Stimulated activated effector memory CD8-positive, alpha-beta T cell treated with anti-CD3 and anti-CD28 coated beads, Interleukin-12 subunit alpha, Interleukin-12 subunit beta, amount 100 ng/mL, for 72 hours (primary cell): ENCODE measurements at places on chromosomes 16 and 17.

DNA sequence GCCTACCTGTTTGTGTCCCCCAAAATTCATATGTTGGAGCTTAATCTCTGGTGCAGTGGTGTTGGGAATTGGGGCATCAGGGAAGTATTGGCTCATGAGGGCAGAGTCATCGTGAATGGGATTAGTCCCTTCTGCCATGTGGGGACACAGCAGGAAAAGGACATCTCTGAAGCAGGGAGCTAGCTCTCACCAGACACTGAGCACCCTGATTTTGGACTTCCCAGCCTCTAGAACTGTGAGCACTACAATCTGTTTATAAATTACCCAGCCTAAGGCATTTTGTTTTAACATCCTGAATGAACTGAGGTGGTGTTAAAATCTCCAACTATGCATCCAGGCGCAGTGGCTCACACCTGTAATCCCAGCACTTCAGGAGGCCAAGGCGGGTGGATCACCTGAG, 206.0 kb downstream of the SEC14L1 start:
- no peak for DNase-seq

DNA sequence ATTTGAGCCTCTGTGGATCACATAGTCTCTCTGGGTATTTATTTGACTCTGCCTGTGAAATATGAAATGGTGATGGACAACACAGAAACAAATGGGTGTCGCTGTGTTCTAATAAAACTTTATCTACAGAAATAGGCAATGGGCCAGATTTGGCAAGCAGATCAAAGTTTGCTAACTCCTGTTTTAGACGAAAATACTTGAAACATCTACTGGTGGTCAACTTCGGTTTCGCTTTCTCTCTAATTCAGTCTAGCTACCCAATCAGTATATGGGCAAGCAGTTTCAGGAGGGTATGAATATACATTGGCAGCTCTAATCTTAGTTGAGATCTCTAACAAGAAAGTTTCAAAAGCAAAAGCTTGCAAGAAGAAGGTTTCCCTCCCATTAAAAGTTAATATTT, 60.1 kb upstream of the DYNLRB2 start:
- no peak for DNase-seq

- DNase-seq, result no peak
Observed at GRCh38 chr16:82226327-82226726, 56.3 kb upstream of the MPHOSPH6 start.

DNA sequence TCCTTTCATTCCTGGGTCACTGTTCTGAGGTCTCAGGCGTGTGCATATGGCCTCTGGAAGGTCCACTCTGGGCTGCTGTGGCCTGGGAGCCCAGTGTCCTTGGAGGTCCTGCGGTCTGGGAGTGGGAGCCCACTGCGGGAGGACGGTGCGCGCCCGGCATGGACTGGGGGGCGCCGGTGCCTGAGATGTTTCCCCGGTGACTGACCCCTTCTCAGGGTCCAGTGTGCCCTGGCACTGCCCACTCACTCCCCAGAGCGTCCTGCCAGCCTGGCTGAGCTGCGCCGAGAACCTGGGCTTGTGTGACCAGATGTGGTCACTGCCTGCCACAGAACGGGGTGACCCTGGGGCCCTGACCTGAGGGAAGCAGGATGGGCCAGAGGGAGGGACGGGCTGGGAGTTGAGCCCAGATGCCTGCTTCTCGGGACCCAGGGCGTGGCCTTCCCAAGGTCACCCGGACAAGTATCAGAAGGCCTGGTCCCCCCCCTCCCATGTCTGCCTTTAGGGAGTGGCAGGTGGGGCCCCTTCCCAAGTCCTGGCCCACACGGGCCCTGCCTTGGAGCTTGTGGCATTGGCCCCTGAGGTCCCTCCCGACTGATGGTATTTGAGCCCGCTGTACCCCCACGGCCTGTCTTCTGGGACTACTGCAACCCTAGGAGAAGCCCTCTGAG, 1.1 kb upstream of the RHBDL1 start:
- no peak for DNase-seq

DNA sequence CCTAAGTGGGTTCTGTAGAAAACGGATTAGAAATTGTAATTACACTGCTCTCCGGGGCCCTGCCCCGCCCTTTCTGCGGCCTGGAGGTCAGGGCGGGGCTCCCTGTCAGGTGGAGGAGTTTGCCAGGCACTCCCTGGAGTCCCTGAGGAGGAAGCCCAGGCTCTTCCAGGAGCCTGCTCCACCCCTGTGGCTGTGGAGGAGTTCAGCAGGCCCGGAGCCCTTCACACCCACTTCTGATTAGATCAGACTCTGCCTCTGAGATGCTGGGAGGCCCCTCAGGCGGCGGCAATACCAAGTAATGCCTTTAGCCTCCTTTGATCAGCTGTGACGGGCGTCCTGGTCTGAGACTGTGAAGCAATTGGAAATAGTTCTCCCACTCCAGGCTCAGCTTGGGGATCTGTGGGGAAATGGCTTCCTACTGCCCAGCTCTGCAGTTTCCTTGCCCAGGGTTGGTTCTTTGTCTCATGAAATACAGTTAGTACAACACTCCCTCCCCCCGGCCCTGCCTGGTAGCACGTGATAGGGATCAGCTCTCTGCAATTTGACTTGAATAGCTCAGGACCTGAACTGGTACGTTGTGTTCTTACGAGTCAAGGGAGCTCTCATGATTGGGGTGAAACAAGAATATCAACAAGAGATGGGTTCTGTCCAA, 22.3 kb downstream of the BAIAP2 start:
- DNase-seq, result no peak

GRCh38 chr17:77734371-77735080, 224.0 kb upstream of the TNRC6C start:
- DNase-seq, result no peak

DNA sequence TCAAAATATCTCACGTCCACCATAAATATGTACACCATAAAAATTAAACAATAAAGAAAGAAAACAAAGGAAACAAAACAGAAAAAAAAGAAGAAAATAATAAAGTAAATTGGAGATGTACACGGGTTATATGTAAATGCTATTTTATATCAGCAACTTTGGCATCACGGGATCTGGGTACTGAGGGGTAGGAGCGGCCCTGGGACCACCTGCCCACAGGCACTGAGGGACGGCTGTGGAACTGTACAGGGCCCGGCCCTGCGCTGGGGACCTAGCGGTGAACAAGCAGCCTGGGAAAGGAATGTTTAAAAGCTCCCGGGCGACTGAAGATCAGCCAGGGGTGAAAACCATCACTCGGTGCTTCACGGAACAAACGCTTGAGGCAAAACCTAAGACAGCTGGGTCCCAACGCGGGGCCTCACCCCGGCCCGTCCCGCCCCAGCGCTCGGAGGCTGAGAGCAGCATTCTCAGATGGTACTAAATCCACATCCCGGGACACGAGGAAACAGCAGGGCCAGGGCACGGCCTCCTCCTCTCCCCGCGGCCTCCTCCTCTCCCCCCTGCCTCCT, 31.2 kb downstream of the NXN start:
- no peak for DNase-seq

DNA sequence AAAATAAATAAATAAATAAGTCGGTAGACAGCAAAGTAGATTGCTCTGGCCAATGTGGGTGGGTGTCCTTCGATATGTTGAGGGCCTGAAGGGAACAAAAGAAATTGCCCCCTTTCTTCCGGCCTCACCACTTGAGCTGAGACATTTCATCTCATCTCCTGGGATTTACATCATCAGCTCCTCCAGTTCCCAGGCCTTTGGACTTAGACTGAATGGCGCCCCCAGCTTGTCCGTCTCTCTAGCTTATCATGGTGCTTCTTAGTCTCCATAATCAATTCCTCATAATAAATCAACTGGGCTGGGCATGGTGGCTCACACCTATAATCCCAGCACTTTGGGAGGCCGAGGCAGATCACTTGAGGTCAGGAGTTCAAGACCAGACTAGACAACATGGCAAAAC, 13.8 kb upstream of the HAP1 start:
- DNase-seq, result no peak

DNA sequence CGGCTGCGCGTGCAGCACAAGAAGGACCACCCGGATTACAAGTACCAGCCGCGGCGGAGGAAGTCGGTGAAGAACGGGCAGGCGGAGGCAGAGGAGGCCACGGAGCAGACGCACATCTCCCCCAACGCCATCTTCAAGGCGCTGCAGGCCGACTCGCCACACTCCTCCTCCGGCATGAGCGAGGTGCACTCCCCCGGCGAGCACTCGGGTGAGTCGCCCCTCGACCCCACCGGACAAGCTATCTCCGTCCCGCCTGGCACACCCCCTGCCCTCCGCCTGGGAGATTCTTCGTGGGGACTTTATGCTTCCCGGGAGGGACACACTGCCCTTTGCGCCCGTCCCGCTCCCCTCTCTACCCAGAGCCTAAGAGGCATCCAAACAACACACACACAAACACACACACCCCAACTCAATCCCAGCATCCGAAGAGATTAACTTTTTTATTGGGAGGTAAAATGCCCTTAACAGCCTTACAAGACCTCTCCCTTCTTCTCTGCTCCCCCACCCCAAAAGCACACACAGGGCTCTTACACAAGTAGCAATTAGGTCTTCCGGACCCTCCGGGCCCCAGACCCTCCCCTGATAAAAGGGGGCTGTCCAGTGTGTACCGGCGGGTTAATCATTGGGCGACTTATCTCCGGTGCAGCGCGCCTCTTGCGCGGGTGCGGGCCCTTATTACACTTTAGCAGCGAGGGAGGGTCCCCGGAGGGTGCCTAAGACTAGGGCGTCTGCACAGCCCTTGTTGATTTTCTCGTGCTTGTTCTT, 2.1 kb downstream of the SOX9 start:
- no peak for DNase-seq

GRCh38 chr17:16013943-16014407, 14.4 kb downstream of the TTC19 start:
- DNase-seq, result no peak

GRCh38 chr17:50111673-50112655, 16.8 kb downstream of the PDK2 start:
- DNase-seq, result no peak

GRCh38 chr16:23379707-23380106, 73.3 kb downstream of the COG7 start:
- DNase-seq, result no peak

DNA sequence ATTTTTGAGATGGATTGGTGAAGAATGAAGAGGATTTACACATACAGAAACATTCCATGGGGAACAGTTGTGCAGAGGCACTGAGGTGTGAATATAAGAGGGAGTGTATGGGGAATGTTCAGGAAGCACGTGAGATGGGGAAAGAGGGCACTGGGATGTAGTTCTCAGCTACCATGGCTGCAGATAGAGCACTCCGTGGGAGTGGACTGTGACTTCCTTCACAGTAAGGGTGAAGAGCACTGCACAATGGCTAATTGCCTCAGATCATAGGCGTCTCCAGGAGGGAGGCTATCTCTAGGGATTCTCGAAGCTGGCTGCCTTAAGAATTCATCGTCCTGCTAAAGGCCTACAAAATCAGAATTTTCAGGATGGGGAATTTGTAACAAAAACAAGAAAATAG, 7.0 kb downstream of the YPEL2 start:
- no peak for DNase-seq

GRCh38 chr17:213286-214105, 32.0 kb upstream of the DOC2B start:
- DNase-seq, result no peak

GRCh38 chr17:80585890-80586845, 41.5 kb downstream of the RPTOR start:
- no peak for DNase-seq

DNA sequence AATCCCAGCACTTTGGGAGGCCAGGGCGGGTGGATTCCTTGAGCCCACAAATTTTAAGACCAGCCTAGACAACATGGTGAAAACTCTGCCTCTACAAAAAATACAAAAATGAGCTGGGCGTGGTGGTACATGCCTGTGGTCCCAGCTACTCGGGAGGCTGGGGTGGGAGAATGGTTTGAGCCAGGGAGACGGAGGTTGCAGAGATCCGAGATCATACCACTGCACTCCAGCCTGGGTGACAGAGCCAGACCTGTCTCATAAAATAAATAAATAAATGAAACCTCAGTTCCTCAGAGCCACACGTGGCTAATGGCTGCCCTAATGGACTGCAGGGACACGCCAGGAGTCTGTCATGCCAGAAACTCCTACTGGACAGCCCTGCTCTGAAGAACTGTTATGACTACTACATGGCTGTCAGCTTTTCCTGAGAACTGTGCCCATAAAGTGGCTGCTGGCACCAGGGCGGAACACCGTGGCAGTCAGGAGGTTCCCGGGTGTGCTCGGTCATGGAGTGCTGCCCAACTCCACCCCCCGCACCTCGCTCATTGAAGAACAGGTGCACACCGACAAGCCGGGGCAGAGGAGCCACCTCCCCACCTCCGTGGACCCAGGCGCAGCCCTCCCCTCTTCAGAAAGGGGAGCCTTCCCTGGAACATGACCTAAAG, 4.3 kb downstream of the TMEM11 start:
- no peak for DNase-seq

- no peak for DNase-seq
Observed at GRCh38 chr16:72211110-72211509, 39.2 kb upstream of the PMFBP1 start.

- DNase-seq, result no peak
Observed at GRCh38 chr17:63996430-63997182, 1.5 kb upstream of the PRR29 start.

DNA sequence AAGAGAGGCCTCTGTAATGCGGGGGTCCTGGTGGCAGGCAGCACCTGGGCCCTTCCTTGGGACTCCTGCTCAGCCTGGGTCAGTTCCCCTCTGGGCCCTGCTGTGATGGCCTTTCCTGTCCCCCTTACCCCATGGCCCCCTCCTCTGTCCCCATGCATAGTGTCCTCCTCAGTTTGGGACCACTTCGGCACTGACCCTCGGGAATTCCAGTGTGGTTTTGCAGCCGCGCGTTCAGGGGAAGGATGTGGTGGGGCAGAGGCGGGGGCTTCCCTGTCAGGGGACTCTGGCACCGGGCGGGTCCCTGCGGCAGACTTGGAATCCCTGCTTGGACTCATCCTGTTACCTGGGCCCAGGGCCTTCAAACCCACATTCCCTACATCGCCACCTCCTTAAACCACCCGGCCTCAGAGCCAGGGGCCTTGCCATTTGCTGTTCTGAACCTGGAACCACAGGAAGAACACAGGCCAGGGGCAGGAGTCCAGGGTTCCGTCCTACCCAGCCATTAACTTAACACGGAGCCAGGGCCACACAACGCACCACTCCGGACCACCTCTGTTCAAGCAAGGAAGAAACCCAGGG, 31.4 kb upstream of the EIF1 start:
- no peak for DNase-seq

GRCh38 chr17:44648963-44649362, 7.3 kb upstream of the MEIOC start:
- no peak for DNase-seq

DNA sequence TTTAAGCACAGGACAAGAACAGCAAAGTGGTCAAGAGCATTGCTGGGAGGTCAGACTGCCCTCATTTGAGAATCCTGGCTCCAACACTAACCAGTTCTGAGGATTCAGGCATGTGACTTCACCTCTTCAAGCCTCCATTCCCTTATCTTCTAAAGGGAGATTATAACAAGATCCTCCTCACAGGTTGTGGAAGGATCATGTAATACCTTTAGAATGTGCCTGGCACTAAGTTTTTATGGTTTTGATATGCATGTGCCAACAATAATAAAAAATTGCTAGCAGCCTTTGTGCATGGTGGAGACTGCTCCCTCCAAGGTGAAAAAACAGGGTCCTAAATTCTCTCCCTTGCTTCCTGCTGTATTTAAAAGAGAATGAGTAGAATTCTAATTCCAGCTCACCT, 36.0 kb upstream of the ADAMTS18 start:
- DNase-seq, result no peak

GRCh38 chr16:85717393-85718152, 28.8 kb upstream of the GINS2 start:
- peak; percentile 79 for DNase-seq

- no peak for DNase-seq
Observed at GRCh38 chr16:677316-678190, 2.1 kb downstream of the RHBDL1 start.

GRCh38 chr16:22141767-22142166, 20.5 kb upstream of the SDR42E2 start:
- no peak for DNase-seq
